ENCODE measurements at places on chromosomes 11 and 22.

- peak; percentile 30 for DNase-seq
Measured at GRCh38 chr11:128915149-128915521, 24.0 kb downstream of the KCNJ5 start.

DNA sequence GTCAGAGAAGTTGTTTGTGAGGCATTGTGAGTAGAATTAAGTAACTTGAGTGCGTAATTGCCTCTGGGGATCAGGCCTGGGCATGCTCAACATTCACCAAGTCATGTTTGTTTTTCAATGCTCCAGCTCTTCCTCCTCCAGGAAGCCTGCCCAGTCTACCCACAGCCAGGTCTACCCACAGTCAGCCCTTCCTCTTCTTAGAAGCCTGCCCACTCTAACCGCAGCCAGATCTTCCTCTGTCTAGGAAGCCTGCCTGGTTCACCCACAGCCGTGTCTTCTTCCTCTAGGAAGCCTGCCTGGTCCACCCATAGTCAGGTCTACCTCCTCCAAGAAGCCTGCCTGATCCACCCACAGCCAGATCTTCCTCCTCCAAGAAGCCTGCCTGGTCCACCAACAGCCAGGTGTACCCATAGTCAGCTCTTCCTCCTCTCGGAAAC, 25.0 kb downstream of the LRP5 start:
- no peak for DNase-seq

GRCh38 chr11:62607714-62608113, 4.9 kb downstream of the EML3 start:
- no peak for DNase-seq

DNA sequence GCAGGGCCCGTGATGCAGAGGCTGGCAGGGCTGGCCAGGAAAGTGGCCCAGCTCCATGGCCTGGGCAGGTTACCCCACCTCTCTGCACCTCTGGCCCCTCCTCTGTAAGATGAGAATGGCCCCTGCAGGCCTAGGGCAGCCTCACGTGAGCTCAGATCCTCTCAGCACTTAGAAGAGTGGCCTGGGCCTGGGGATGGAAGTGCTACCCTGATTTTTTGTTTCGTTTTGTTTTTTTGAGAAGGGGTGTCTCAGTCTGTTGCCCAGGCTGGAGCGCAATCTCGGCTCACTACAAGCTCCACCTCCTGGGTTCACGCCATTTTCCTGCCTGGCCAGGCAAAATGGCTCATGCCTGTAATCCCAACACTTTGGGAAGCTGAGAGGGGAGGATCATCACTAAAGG, 982 bp downstream of the APOBEC3H start:
- no peak for DNase-seq

GRCh38 chr22:50276143-50276542, 6.0 kb upstream of the MAPK11 start:
- DNase-seq: peak; percentile 63

DNA sequence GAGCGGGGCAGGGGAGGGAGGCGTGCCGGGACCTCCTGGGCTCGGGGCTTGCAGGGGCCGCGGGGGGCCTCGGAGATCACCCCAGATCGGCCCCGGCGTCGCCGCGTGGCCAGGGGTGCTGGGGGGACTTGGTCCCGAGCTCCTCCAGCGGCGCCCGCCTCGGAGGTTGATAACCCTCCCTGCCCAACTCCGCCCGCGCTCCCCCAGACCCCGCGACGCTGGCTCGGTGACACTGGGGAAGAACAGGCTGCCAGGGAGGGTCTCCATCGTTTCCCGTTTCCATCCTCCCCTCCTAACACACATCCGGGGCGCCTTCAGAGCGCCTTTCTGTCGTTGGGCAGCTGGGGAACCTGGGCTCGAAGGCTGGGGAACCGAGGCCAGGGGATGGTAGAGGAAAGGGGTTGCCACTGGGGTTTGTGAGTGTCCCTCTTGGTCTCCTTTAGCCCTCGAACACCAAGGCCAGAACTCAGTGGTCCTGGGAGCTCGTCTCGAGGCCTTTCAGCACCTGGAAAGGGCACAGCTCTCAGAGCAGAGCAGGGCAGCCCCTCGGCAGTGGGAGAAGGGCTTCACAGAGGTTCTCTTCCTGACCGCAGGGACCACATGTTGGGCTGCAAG, 431 bp downstream of the SLC37A2 start:
- DNase-seq: no peak

DNA sequence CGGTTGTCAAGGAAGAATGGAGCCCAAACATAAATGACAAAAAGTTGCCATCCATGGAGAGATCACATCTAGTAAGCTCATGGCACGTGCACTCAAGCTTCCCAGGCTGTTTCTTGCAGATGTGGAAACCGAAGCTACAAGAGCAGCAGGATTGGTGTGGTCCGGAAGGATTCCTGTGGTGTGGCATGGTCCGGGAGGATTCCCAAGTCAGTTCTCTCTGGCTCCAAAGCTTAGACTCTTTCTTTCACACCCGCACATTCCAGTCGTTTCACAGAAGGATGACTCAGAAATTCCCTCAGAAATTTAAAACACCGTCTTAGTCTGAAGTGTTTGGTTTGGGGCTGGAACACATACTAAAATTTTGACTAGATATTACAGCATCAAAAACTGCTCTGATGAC, 78.0 kb upstream of the DRD2 start:
- DNase-seq: no peak

DNA sequence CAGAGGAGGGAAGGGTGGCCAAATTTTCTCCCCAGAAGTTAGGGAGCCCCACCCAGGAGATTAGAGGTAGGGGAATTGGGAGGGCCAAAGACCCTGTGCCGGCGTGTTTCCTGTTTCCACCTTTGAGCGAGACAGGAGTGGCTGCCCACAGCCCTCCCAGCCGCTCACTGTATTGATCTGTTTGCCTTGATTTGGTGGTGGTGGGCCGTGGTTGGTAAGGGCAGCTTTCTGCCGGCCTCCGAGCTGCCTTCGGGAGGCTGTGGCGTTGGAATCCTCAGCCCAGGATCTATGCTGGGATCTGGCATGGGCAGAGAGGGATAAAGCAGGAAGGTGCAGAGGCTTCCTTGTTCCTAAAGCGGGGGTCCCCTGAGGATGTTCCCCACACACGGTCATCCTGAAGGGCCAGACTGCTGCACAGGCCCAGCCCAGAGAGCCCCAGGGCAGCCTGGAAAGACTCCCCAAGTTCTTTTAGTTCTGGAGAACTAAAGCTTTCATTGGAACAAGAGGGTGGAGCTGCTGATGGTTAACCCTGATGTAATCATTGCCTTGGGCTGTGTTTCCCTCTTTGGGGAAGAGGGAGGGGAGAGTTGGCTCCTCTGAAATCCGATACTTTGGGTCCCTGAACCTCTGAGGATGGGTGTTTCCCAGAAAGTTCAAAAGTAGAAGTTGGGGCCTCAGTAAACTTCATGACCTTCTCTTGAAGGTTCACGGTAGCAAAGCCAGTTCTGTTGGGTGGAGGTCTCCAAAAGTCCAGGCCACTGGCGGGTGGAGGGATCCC, 7.2 kb downstream of the FAM83F start:
- no peak for DNase-seq

- peak; percentile 10 for DNase-seq
Measured at GRCh38 chr11:125591649-125592304, 875 bp upstream of the STT3A start.

- DNase-seq: no peak
Measured at GRCh38 chr11:125995313-125995712, 49.5 kb downstream of the VSIG10L2 start.

DNA sequence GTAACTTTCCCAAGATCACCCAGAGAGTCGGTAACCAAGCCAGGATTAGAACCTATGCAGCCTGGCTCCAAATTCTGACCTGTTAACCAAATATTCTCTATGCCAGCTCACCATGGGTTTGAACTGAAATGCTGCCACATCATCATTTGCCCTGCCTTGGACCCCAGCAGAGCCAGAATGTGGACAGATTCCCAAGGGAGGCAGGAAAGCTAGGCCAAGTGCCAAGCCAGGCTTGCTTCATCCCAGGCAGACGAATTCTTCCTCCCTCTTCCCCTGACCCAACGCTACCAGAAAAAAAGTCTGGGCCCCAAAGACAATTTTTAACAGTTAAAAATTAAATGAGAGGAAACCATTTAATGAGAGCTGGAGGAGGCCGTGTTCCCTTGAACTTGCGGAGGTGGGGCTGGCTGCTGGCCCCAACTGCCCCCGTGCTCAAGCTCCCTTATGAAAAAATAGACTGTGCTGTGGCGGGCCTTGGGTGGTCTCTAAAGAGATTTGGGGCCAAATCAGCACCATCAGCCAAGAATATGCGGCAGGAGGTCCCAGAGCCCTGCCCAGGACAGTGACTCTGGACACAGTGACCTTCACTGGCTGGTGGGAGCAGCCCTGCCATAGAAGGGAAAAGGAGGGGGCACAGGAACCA, 184.1 kb upstream of the SYT13 start:
- DNase-seq: no peak

GRCh38 chr11:45530776-45531175, 134.6 kb downstream of the CHST1 start:
- no peak for DNase-seq

DNA sequence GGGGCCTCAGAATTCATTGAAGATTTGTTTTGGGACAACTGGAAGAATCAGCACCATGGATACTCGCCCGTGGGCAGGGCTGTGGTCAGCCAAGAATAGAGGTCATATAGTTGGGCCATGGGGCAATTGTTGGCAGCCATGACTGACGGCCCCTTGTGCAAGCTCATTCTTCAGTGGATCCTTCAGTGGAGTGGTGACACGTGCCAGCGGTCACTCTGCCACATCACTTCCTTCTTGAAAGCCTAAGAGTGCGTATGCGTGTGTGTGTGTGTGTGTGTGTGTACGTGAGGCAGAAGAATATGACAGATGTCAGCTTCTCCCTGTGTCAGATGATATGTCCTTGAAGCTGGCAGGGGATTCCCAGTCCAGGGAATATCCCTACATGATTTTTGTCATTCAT, 1.8 kb upstream of the IL18BP start:
- no peak for DNase-seq

All from WERI-Rb-1 (cell line).